ENCODE measurements at places on chromosomes 11 and 22.
A peak's percentile ranks its signal among the peaks of the same experiment; 100 is the strongest.

GRCh38 chr22:50308597-50308935, 1.1 kb upstream of the PLXNB2 start:
- DNase-seq: no peak

DNA sequence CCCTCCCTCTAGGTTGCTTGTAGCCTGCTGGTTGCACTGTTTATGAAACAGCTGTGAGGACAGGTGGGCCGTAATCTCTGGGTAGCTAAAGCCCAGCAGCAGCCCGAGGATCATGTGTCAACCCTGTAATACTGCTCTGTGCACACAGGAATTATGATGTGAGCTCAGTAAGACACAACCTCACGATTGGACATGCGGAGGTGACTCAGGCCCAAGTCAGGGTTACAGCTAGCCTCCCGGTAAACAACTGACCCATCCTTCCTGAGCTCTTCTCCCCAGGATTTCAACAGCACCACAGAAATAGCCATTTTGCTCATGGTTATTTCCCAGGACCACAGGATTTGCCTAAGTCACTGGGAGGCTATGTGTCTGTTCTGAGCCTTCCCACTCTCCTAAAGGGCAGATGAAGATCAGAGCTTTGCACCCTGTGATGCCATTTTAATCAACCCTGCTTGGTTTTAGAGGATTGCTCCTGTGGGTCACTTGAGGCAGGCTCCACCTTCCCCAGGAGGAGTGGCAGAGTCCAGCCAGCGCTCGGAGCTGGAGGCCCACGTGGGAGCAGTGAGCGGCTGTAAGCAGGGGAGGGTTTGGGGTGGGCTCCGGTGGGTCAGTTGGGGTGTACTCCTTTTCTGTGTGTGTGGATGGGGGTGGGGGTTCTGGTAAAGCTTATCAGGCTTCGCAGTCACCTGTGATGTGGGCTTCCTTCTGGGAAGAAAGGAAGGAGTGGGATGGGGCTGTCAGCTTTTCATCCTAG, at the start of gene AMPD3:
Gene AMPD3 (plus strand): TSS at position 387 of the 754 bp plus-strand sequence. CDS start 6,256 bp downstream, outside the sequence.
- peak; percentile 30 for DNase-seq

DNA sequence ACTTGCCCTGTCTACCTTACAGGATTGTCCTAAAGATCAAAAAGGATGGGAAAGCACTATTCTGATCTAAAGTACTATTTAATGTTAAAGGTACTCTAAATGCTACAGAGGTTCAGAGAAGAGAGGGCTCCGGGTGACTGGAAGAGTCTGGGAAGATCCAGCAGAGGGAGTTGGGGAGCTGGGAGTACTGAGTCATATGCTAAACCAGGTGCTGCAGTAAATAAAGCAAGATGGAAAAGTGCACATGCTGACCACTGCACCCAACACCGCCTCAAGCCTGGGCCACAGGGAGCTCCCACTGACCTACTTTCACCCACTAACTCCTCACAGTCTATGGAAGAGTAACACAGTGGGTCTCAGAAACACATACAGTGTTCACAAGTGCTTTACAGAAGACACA, 49.3 kb downstream of the WT1 start:
- DNase-seq: no peak

DNA sequence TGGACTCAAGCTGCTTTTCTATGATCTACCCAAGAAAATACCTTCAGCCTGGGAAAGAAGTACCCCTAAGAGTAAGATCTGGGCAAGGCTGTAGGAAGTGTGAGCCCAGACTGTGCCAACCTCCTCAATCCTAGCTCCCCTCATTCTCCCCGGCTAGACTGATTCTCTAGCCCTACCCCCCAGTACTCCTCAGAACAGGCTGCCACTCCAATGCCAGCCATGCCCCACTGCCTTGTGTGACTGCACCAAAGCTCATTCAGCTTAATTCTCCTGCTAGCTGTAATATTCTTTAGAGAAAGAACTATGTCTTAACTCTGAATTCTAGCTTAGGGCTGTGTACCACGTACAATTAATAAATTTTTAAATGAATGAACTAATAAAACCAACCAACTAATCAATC, 92.6 kb upstream of the AKIP1 start:
- DNase-seq: no peak

- DNase-seq: peak; percentile 48
Measured at GRCh38 chr22:40499209-40499623, 128.8 kb downstream of the SGSM3 start.

- no peak for DNase-seq
Measured at GRCh38 chr22:35611200-35611890, 5.8 kb downstream of the MB start.

DNA sequence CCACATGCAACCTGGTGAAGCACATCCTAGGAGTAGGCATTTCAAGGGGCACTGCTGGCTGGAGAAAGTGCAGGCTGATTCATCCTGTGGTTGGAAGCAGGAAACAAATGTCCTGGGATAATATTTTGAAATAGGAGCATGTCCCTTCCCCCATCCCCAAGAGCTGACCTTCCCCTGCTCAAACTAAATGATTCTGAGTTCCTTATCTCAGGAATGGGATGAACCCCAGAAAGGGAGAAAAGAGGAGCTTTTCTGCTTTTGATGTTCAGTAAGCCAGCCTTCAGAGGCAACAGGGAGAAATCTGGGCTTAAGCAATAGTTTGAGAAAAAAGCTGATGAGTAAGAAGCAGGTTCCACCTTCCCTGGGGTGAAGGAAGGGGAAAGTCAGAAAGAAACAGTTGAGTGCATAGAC, 19.5 kb upstream of the SPON1 start:
- no peak for DNase-seq

DNA sequence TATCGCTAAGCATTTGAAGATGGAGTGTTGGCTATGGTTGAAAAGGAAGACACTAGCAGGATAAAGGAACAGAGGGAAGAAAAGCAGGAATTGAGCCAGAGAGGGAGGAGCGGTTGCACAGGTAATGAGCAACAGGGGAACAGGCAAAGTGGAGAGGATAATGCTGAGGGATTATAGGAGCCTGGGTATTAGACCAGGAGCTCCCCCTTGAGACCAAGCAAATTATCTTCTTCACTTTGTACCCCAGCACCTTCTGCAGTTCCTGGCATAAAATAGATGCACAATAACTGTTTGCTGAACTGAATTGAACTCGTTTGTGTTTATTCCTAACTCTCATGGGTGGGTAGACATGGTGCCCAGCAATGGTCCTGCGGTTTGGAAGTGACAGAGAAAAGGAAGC, 54.6 kb upstream of the OR5P2 start:
- no peak for DNase-seq

DNA sequence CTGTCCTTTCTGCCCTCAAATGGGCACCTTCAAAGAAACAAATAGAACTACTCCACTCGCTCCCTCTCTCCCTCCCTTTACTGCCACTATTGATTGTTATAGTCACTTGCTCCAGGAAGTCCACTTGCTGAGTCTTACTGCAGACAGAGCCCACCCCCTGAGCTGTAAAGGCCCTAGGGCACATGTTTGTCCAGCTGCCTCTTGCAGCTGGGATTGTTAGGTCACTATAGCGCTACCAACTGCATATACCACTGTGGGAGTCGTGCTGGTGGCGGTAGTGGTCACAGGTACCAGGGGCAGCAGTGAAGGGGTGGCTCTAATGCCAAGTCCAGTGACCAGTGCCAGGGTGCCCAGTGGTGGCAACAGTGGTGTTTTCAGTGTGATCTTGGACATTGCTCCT, 4.4 kb upstream of the SREBF2 start:
- DNase-seq: no peak

DNA sequence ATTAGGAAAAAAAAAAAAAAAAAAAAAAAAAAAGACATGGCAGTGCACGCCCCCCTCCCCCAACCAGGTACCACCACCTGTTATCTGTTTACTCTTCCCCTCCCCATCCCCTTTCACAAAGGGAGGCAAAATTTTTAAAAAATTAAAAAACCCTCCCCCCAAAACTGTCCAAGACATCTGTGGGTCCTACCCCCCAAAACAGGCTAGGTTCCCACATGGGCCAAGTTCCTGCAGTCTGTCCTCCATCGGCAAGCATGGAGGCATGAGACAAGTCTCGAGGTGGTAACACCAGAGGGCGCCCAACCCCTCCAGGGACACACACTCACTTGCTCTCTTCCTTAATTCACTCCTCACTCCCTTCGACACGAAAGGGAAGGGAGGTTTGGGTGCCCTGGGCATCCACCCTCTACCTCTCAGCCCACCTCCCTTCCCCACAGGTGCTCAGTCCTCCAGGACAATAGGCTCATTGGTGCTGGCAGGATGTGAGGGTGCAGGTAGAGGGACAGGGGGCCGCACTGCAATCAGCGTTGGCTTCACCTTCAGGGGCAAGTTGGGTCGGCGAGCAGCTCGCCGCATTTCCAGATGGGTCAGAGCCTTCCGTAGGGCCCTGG, 2.2 kb upstream of the TUT1 start:
- peak; percentile 83 for DNase-seq
